ENCODE measurements at places on chromosomes 6 and 20. TPM values are rescaled to one million over a fixed set of nuclear protein-coding genes. Genes with fewer than 3 reads are reported as not detected.

The WDR27 gene
- 3.0 TPM for polyA plus RNA-seq

The OPN5 gene
- polyA plus RNA-seq = not detected

The ACTL10 gene
- 1.4 TPM for polyA plus RNA-seq

The TRIM26 gene
- 57.2 TPM for polyA plus RNA-seq

The ZBP1 gene
- not detected for polyA plus RNA-seq

The CABLES2 gene
- 12.0 TPM for polyA plus RNA-seq

The EYS gene
- not detected for polyA plus RNA-seq

DNA sequence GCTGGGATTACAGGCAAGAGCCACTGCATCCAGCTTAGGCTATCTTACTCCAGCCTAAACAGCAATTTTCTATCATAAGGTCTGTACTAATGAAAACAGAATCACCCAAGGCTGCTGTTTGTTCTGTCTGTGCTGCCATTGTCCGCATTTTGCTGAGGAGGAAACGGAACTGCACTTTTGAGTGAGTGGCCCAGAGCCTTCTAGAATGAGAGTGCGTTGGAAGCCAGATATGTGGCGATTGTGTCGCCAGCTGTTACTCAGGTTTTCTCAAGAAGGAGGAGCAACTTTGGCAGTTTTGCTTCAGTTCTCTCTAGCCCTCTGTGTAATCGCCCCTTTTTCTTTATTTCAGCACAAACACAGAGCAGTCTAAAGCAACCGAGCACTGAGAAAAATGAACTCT, 18.3 kb downstream of the PRDM1 start:
- no peak for DNase-seq

DNA sequence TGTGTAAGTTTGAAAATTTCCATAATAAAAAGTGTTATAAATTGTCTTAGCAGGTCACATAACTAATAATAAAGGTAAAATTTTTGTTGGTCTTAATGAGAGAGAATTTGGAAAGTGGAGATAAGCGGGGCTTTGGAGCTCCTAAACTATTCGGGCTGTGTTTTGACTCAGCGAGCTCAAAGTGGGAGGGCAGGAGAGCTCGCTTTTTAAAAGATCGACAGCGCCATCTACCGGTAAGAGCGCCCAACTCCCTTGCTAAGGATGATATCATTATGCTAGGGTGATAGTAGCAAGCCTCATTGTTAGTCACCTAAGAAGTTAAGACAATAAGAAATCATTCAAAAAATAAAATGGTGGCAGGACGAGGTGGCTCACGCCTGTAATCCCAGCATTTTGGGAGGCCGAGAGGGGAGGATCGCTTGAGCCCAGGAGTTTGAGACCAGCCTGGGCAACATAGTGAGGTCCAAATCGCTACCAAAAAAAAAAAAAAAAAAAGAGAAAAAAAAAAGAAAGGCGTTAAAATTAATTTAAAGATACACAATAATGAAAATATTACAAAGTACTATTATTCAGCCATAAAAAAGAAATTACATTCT, 24.8 kb downstream of the C6orf15 start:
- peak; percentile 95 for DNase-seq

- DNase-seq = no peak
These were observed 26.3 kb upstream of the TRAM2 start for GRCh38 chr6:52603000-52603795.

- DNase-seq = peak; percentile 72
These were observed 9.3 kb upstream of the KCNK15 start for GRCh38 chr20:44736170-44737021.

GRCh38 chr20:37713396-37713795, 19.6 kb downstream of the CTNNBL1 start:
- DNase-seq = no peak

GRCh38 chr20:58852543-58853271, at the start of gene GNAS:
TSS of gene GNAS (plus strand) at chr20:58852716.
- peak; percentile 81 for DNase-seq

DNA sequence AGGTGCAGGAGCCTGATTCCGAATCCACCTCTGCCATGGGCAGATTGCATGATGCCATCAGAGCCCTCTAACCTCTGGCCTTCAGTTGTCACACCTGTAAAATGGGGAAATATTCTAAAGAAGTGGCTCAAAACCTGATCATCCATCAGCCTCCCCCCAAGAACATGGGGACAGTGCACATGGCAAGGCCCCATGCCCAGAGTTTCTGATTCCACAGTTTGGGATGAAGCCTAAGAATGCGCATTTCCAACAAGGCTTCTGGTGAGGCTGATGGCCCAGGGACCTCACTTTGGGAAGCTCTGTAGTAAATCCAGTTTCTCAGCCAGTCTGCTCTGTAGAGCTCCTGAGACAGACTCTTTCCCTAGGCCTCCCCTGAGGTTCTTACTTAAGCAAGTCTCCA, 119.9 kb upstream of the CD93 start:
- no peak for DNase-seq

- no peak for DNase-seq
These were observed 118.0 kb downstream of the DLL1 start for GRCh38 chr6:170172825-170173256.

GRCh38 chr20:43658069-43658722, 8.7 kb upstream of the MYBL2 start:
- DNase-seq = no peak

- no peak for DNase-seq
These were observed 52.9 kb downstream of the KAT14 start for GRCh38 chr20:18190338-18191233.

DNA sequence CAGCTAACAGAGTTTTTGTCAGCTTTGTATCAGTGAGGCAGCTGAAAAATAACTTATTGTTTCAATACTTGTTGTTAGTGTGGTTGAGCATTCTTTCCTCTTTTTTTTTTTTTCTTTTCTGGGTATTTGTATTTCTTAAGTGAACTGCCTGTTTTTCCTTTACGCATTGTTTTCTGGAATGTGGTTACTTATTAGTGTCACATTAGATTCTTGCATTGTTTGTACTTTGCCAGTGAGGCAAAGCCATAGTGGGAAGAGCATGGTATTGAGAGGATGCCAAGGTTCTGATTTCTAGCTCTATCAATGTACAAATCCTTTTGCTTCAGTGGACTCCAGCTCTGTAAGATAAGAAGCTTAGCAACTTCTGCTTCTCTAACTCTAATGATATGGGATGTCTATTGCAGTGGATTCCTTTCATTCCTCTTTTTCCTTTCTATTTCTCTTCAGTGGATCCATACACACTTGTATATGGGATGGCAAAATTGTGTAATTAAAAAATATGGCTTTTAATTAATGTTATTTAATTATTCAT, 3.9 kb downstream of the CDKAL1 start:
- no peak for DNase-seq

- no peak for DNase-seq
These were observed 31.2 kb downstream of the TTLL9 start for GRCh38 chr20:31901615-31902014.

- DNase-seq = no peak
These were observed 43.6 kb downstream of the NUS1 start for GRCh38 chr6:117718895-117719294.

DNA sequence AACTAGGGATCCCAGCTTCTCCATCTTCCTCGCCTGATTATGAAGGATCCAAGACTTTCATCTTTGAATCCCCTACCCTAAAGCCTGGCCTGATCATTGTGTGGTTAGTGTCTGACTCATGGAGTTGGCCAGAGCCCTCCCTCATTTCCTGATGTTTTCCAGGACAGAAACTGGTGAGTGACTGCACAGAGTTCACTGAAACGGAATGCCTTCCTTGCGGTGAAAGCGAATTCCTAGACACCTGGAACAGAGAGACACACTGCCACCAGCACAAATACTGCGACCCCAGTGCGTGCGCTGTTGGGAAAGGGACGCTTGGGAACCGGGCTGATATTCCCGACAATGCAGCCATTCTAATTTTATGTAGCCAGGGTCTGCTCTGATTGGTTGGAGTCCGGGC, 4.0 kb downstream of the CD40 start:
- no peak for DNase-seq

Data from brain (organoid and tissue), 16 donors.